IPS DF 6.9 (cell line): ENCODE measurements at places on chromosomes 2 and 18.

- DNase-seq, result no peak
These were observed 148.5 kb upstream of the GYPC start for GRCh38 chr2:126507425-126507911.

DNA sequence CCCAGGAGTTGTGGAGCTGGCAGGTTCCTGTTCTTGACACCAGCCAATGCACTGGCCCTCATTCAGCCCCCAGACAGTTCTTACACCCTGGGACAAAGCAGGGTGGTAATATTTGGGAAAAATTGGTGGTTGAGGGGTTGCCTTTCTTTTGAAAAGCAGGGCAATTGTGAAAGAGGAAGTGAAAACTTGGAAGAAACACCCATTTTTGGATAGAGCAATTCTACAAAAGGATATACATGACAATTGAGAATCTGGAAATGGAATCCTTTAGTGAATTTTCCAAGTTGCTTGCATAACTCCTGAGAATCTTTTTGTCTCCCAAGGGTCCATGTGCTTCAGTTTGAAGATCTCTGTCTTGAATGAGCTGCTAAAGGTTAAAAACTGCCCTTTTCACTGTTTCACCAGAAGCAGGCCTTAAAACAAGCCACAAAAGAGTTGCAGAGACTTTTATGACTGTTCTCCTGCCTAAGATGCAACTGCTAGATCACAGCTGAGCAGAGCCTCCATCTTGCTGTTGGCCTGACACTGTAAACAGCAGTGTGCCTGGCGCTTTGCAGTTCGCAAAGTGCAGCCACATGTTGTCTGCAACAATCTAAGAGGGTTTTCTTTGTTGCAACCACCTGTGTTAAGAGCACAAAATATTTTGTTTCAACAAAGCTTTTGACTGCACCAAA, 11.8 kb downstream of the COL4A4 start:
- no peak for DNase-seq

- no peak for DNase-seq
These were observed 35.6 kb upstream of the FOSL2 start for GRCh38 chr2:28357055-28357454.

GRCh38 chr2:234139755-234140154, 89.3 kb downstream of the SPP2 start:
- DNase-seq, result no peak

DNA sequence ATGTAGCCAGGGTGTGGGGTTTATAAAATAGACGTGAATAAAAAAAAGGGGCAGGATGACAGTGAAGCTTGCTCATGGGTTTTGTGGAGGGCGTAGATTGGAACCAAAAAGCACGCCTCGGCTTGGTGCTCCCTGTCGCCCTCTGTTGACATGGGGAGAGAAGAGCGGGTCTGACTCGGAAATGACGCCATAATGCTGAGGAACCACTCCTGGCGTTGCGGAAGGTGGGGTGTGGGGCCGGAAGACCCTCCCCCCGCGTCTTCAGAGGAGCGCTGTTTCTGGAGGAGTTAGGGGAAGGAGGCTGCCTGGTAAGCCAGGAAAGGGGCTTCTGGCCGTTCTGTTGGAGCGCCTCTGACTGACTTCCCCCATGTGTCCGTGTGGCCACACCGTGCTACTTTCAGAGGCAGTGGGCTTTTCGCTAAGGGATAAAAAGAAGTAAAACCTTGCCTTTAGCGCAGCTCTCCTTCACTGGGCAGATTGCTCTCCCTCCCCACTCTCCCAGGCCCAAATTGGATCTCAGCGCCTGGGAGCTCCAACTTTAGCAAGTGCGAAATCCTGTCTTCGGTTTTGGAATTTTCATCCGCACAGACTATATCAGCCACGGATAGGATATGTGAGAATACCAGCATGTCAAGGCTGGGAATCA, 42.8 kb downstream of the PLEKHA3 start:
- peak; percentile 84 for DNase-seq

DNA sequence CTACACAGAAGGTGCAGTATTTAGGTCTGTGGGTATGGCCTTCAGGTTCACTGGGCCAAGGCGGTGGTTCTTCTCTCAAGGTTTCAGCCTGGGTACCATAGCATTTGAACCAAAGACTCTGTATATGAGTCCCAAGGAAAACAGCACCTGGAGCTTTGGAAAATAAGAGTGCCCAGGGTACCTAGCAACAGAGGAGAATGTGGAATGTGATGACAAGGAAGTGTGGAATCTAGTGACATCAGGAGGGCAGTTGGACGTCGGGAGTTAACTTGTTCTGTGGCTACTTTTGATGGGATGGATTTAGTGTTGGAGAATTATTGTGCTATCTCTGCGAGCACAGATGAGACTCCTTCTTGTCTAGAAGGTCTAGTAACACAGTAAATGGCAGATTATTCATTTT, 201.2 kb downstream of the NOL4 start:
- peak; percentile 18 for DNase-seq

GRCh38 chr2:81084101-81084500, 779.5 kb upstream of the LRRTM1 start:
- no peak for DNase-seq

DNA sequence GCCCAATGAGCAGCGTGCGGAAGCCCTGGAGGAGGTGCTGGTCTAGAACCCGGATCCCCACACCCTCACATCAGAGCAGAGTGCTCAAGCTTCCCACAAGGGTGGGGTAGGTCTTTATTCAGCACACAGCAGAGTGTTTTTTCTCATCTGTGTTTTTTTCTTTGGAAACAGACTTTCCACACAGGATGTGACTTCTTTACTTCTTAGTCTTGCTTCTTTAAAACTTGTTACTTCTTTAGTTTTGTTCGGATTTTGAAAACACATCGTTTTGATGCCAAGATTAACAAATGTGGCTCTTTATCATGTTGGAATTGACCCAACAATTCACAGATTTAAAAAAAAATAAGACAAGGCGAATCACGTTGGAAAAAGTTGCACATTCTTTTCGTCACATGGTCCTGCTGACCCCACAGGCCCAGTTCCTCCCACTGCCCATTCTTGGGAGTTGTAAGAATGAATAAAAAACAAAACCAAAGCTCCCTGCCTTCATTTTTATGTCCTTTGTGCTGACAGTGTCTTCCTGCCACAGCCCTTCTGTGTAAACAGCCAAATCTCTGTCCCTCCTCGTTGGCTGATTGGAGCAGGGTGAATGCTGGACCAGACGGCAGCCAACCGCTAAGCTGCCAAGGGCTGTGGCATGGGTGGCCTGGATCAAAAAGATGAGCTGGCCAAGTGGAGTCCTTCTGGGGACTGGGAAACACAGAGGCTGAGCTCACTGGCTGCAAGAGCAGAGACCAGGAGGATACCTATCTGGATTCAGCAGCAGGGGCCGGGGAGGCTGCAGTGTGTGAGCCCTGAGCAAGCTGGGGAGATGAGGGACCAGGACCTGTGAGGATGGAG, 81.6 kb downstream of the TWIST2 start:
- DNase-seq, result no peak

DNA sequence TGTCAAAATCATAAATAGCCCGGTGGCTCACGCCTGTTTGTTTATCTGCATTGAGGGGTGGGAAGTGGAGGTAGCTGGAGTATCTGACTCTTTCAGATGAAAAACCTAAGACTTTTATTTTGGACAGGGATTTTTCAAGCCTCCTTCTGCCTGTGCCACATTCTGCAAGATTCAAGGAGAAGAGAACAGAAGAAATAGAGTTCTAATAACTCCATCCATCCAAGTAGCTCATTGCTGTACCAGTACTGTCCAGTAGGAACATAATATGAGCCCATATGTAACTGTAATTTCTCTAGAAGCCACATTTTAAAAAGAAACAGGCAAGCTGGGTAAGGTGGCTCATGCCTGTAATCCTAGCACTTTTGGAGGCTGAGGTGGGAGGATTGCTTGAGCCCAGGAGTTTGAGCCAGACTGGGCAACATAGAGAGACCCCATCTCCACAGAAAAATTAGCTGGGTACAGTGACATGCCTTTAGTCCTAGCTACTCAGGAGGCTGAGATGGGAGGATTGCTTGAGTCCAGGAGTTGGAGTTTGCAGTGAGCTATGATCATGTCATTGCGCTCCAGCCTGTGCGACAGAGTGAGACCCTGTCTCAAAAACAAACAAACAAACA, 35.4 kb upstream of the NT5DC4 start:
- DNase-seq, result no peak

GRCh38 chr2:239818531-239819011, 206.6 kb downstream of the NDUFA10 start:
- no peak for DNase-seq

- DNase-seq, result no peak
These were observed 1.5 kb upstream of the TNFRSF11A start for GRCh38 chr18:62323483-62324180.

DNA sequence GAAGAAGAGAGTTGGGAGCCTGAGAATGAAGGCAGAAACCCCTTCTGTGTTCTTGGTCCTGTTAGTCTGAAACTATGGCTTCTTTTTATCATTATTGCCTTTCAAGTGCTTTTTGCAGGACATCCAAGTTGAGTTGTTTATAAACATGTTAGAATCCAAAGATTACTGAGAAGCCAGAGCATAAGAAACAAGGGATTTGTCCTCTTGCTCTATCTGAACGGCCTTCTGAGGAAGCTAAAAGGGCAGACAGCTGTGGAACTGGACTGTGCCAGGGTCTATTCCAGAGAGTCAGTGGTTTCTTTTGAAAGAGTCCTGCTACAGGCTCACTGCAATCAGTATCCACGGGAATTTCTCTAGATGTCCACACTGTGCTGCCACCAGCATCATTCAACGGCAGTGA, 86.6 kb downstream of the ARHGAP28 start:
- DNase-seq, result no peak

GRCh38 chr18:44393406-44393805, 287.3 kb upstream of the SETBP1 start:
- DNase-seq, result no peak

- DNase-seq, result no peak
These were observed 22.1 kb upstream of the DOCK10 start for GRCh38 chr2:225064362-225064761.

- no peak for DNase-seq
These were observed 109.1 kb downstream of the PLEKHA3 start for GRCh38 chr2:178589335-178589734.

DNA sequence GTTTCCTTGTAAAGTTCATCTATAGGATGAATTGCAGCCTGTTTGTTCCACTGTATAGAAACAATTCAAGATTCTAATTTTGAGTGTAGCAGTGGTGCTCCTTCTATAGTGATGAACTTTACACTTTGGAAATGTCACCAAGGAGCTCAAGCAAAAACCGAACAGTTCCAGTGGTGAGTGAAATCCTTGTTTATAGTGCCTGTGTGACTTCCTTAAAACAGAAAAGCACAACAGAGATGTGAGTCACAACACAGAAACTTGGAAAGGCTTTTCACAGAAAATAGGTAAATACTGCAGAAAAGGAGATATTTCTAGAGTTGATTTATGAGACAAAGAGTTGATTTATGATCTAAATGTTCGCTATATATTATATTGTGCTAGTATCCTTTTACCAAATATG, 482.0 kb downstream of the PTPRM start:
- DNase-seq, result no peak

DNA sequence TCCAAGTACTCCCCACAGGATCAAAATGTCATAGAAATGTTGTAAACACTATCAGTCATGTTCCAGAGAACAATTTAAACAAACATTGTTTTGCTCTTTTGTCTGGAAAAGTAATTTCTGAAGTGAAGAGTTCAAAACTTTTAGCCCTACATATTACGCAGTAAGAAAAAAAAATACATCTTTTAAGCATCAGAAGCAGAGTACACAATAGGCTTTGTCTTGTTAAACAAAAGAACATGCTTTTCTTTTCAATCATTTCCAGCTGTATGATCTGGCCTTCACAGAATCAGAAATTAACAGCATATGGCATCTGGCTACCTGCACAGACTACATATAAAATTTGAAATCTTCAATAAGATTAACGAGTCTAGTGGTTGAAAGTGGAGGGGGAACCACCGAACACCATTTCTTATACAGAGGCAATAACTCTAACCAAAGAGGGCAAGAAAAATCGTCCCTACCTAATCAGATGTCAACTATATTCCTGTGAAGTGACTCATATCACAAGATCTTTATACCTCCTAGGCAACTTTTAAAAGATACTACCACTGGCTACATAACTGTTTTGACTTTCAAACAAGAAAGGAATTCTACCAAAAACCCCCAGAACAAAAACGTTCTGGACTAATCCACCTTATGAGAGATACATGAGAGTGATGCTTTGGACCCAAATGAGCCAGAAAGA, 149.3 kb downstream of the EXOC6B start:
- DNase-seq, result no peak

- DNase-seq, result no peak
These were observed 38.9 kb downstream of the RAB31 start for GRCh38 chr18:9746958-9747357.

GRCh38 chr2:104028061-104028460, 825.9 kb upstream of the POU3F3 start:
- DNase-seq, result no peak

- no peak for DNase-seq
These were observed 1000.2 kb downstream of the TDRD15 start for GRCh38 chr2:22124003-22124402.

GRCh38 chr2:67840460-67841068, 222.2 kb downstream of the C1D start:
- peak; percentile 16 for DNase-seq

- DNase-seq, result no peak
These were observed 1202.5 kb downstream of the DSC3 start for GRCh38 chr18:29840089-29840488.

GRCh38 chr2:180980106-180980942, at the start of gene UBE2E3:
Gene UBE2E3, plus strand, starts transcription at chr2:180980605. Its CDS starts 1,438 bp downstream, at chr2:180982043.
- peak; percentile 27 for DNase-seq

- DNase-seq, result no peak
These were observed 159.0 kb downstream of the ZNF516 start for GRCh38 chr18:76335859-76336640.

DNA sequence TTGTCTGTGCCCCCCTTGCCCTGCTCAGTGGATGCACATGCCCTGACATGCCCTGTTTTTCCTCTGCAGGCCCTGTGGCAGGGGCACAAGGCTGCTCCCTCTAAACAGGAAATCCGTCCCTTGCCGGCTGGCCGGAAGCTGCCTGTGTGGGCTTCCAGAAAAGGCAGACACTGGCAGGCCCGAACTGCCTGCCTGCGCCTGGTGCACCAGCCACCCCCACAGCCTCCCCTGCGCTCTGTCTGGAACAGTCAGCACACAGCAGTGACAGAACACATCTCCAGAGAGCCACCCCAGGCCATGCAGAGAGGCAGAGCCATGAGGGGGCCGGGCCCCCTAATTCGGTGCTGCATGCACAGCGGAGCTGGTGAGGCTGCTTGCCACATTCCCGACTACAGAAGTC, 33.5 kb downstream of the LOXHD1 start:
- DNase-seq, result no peak

GRCh38 chr2:6946722-6947121, 29.5 kb downstream of the RNF144A start:
- no peak for DNase-seq

DNA sequence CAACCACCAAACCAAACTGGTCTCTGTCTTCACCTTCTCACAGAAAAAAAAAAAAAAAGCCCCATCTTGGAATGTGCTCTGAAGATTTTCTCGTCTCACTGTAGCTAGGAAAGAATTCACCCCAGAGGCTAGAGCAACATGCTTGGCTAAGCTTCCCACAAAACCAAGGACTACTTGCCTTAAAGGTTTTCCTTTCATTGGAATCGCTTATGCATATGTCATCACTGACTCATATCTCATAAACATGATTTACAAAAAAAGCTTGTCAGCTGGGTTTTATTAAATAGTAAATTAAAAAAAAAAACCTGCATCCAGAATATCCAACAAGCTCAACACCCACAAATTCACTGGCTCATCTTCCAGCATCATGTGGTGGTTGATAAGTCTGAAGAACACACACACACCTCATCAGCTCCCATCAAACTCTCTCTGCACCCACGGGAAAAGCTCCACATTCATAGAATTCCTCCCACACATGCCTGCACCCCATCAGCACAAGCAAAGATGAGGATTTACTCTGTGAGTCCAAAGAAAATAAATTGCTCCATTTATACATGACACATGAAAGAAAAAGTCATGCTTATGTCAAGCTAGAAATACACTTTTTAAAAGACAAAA, 182.0 kb upstream of the TRIB2 start:
- no peak for DNase-seq
